ENCODE measurements at places on chromosomes 6 and 20.

DNA sequence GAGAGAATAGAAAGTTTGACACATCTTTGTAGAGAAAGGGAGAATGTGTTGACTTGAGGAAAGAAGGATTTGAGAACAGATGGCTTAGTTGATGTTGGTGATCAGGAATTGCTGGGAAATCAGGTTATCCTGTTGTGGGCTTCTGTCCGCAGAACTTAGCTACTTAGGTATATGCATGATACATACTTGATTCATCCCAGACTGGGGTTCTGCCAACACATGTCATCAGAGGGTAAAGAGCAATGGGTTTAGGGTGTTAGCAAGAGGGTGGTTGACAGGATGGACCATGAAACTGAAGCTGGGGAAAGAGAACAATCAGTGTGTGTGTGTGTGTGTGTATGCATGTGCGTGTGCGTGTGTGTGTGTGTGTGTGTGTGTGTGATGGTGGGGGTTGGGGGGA is 50.6 kb upstream of the NELFCD start:
- DNase-seq: no peak

GRCh38 chr20:63934271-63935068 is 21.7 kb downstream of the UCKL1 start:
- no peak for DNase-seq

- no peak for DNase-seq
Measured at GRCh38 chr20:17276101-17276500, 49.3 kb downstream of the PCSK2 start.

DNA sequence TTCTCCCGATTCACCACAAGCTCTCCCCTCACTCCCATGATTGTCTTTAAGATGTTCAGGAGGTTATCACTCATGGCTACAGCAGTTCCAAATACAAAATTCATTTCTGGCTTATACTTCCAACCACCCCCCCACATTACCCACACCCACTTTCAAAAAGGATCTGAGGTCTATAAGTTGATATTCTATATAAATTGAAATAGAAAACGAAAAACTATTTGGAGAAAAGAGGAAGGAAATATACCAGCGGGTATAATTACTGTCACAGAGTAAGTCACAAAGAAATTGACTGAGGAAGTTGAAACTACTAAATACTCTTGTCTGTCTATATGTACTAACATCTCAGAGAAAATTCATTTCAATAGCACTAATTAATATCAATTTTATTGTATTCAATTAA is 112.7 kb upstream of the TNFAIP3 start:
- DNase-seq: no peak

DNA sequence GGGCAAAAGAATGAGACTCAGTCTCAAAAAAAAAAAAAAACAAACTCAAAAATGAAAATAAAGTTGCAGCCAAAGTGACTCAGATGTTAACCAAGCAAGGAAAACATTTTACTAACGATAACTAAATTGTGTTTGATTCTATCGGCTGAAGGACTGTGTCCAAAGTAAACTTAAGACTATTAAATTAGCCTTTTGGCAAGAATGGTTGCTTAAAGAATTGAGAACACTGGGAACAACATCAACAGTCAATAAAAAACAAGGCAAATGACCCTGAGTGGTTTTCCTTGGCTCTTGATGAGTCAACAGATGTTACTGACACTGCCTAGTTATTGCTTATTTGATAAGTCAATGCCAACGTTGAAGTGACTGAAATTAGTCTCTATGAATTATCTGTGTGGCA is 36.7 kb downstream of the POU3F2 start:
- no peak for DNase-seq

- DNase-seq: no peak
Measured at GRCh38 chr6:29490055-29490454, 2.3 kb upstream of the MAS1L start.

GRCh38 chr20:63162206-63162795 is 53.6 kb downstream of the YTHDF1 start:
- DNase-seq: no peak

DNA sequence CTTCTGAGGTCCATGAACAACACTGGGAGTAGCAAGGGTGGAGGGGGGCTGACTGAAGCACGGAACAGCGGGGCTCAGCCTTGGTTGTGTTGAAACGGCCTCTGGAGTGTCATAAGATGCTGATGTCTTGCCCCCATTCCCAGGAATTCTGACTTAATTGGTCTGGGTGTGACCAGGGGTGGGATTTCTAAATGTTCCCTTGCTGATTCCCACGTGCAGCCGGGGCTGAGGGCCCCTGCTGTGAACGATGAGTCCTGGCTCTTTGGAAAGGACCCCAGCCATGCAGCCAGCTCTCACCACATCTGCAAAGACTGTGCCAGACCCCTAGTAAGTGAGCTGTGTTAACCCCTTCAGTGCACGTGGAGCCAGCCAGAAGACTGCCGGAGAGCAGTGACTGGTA is 28.6 kb upstream of the FAM50B start:
- no peak for DNase-seq

GRCh38 chr6:99287523-99287922 is 62.0 kb downstream of the FAXC start:
- DNase-seq: no peak

GRCh38 chr6:125804264-125804663 is 13.5 kb downstream of the NCOA7 start:
- no peak for DNase-seq

DNA sequence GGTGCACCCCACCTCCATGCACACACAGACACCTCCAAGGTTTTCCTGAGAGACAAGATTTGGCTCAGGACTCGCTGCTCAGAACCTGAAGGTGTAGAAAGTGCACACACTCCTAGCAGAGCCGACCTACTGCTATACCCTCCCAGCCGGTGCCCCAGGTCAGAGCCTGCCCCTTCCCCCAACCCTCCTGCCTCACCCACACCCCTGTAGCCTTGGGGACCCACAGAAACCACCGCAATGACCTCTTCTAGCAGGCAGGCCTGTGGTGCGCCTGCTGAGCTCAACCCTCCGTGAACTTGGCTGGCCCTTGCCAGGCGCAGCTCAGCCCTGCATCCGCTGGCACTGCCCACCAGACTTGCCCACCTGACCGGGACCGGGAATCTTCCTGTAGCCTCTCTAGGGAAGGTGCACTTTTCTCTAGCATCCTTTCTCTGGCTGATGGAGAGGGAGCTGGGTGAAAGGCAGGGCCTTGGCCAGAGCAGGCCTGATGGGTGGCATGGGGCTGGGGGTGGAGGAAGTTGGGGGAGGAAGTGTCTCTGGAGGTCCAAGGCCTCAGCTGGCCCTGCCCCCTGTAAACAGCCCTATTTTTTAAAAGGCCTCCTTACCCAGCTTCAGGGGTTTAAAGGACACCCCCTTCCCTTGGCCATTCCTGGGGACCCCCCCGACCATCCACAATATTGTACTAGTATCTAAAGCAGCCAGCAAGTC is 36.9 kb upstream of the SLCO4A1 start:
- DNase-seq: no peak

DNA sequence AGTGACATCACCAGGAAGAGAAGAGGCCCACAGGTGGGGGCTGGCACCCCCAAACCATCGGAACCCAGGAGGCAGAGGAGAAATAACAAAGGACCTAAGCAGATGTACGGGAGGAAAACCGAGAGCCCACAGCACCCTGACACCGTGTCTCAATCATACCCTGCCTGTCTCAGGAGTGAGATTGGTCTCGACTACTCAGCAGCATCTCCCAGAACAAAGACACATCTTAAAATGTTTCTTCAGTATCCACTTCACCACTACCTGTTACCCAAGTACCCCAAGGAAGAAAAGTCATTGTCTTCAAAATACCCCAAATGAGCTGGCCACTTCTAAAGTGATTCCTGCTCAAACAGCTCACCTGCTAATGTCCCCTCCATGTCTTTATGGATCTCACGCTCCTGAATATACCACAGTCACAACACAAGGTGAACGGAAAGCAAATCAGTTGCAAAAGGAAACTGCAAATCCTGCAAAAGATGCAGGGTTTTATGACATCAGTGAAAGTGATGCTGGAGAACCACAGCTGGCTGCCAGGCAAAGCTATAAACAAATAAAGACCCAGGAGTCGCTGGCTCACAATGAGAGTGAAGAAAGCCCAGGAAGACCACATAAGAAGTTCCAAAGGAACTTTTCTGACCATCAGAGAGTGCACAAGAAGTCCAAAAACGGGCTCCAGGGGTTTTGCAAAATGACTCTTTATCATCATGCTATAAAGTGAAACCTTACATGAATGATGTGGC is 44.1 kb downstream of the PREX1 start:
- no peak for DNase-seq

DNA sequence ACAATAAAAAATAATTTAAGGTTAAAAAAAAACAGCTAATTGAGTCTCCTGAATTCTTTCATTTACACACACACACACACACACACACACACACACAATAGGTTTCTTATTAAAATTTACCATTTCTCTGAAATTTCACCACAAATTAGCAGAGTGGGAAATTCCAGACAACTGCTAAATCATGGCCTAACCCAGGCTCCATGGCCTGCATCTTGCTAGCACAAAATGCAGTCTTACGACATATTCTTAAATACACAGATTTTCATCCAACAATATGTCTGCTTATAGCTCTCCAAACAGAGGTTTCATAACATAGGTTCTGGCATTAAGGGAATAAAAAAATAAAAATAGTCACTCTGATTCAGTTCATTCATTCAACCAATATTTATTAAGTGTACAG is 46.9 kb downstream of the SOD2 start:
- DNase-seq: no peak

- no peak for DNase-seq
Measured at GRCh38 chr6:16654701-16655100, 106.6 kb downstream of the ATXN1 start.

DNA sequence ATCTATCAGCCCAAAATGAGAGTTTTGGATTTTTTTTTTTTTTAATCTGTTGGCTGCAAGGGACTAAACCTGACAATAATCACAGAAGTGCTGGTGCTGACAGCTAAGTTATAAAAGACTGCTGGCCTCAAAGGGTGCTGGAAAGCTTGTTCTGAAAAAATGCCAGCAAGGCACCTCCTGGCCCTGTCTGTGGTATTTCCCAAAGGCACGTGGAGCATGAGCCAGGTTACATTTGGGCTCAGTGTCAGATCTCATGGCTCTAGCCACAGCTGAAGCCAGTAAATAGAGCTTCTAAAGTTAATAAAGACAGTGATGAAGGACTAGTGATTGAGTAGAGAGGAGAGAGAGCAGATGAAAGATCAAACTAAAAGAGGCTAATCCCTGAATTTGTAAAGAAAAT is 178.9 kb downstream of the FUT9 start:
- DNase-seq: no peak

GRCh38 chr6:152170702-152171667 is 363.5 kb downstream of the ESR1 start:
- no peak for DNase-seq

GRCh38 chr6:98824902-98825599 is 9.3 kb upstream of the POU3F2 start:
- no peak for DNase-seq

DNA sequence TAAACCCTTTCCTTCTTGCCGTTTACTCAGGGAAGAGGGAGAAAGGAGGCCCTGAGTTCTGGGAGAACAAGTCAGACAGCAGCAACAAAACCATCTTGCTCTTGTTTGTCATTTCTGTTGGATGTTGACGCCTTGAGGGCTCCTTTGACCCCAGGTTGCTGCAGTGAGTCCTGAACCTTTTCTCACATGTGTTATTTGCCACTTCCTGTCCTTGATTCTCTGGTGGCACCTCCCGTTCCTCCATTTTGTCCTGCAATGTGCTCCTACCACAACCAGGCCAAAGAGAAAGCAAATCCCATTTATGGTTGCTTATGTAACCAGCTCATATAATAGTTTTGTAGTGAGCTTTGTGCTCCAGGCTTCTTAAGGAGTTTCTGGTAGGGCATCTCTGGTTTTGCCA is 66.6 kb upstream of the ADGRF4 start:
- no peak for DNase-seq

GRCh38 chr20:1363522-1363921 is 29.3 kb downstream of the FKBP1A start:
- no peak for DNase-seq

GRCh38 chr6:165762876-165763275 is 99.8 kb upstream of the PDE10A start:
- DNase-seq: no peak

GRCh38 chr20:15702161-15702560 is 871.1 kb downstream of the KIF16B start:
- DNase-seq: no peak

GRCh38 chr6:52390361-52390727 is 28.4 kb downstream of the PAQR8 start:
- DNase-seq: no peak

- no peak for DNase-seq
Measured at GRCh38 chr6:2547355-2547754, 203.4 kb downstream of the MYLK4 start.

DNA sequence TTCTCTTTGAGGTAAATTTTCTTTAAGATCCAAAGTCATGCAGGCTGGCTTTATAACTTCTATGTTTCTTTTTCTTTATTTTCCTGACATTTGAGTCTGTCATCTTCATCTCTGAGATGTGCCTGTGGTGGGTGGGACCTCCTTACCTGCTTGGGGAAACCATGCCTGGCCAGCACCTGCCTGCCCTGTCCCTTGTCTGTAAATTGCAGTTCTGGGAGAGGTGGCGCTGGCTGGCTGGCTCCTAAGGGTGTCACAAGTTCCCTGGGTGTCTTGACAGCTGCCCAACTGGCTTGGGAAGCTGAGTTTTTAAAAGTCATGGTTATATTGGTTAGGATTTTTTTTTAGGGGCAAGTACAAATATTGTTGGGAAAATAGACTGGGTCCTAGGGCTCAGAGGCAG is 36.3 kb downstream of the SCAND1 start:
- DNase-seq: no peak

Measured in breast epithelium (tissue), 4 donors.